ENCODE measurements at places on chromosomes 5 and 9.

DNA sequence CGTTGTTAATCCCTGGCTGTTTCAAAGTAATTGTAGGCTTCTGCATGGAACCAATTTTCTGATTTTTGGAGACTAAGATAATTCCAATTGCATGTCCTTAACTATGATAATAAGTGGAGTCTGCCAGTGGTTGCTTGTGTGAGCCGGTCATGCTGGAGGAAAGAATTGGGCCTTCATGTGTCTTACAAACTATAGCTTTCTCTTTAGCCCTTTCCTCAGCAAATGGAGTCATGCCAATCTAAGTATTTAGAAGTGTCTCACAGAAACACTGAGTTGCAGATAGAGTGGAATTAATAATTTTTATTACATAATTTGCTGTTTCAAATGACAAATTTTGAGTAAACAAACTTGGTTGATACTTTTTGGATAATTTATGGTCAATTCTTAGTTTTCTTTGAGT lies 200.4 kb downstream of the FBXL7 start:
- DNase-seq = no peak

DNA sequence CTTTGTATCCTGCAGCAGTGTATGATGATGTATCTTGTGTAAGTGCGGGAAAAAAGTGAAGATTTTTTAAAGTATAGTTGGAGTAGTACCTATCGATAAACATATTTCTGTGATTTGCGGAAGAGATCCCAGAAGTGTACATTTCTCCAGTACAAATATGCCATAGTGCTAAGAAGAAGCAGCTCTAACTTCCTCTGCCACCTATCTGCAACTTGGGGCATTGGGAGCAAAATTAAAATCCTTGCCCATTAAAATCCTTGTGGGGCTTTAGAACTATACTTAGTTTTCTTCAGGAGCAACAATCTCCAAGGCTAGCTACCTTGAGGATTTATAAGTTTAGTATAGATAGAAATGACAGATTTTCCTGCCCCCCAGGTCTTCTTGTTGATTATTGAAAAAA lies 123.7 kb downstream of the VCAN start:
- no peak for DNase-seq

GRCh38 chr5:174935854-174936474 lies 211.6 kb downstream of the MSX2 start:
- no peak for DNase-seq

- no peak for DNase-seq
Observed at GRCh38 chr5:30871196-30871595, 322.3 kb upstream of the CDH6 start.

GRCh38 chr5:132050661-132051552 lies 9.5 kb upstream of the IL3 start:
- DNase-seq = no peak

- no peak for DNase-seq
Observed at GRCh38 chr5:78116167-78116566, 178.3 kb downstream of the AP3B1 start.

DNA sequence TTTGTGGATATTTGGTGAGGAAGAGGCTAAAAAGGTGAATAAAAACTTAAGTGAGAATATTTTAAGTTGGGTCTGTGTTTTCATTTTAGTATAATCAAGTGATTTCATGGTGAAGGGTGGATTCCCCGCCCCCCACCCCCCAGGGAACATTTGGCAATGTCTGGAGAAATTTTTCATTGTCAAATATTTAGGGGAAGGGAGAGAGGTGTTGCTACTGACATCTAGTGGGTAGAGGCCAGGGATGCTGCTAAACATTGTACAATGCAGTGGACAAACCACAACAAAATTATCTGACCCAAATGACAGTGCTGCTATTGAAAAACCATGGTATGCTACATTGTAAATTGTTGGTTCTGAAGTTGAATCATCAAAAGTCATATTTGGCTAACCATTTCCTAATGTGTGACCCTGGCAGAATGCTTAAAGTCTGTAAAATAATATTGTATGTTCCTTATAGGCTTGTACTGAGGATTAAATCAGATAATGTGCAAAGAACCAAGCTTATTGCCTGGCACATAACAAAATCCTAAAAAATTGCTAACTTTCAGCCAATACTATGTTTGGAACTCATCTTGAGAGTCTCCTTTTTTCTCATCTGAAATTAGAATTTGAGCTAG lies 5.6 kb downstream of the C5orf24 start:
- DNase-seq = no peak

GRCh38 chr5:143671674-143672569 lies 140.0 kb upstream of the HMHB1 start:
- DNase-seq = no peak

GRCh38 chr9:3386753-3387152 lies 139.0 kb downstream of the RFX3 start:
- DNase-seq = no peak

DNA sequence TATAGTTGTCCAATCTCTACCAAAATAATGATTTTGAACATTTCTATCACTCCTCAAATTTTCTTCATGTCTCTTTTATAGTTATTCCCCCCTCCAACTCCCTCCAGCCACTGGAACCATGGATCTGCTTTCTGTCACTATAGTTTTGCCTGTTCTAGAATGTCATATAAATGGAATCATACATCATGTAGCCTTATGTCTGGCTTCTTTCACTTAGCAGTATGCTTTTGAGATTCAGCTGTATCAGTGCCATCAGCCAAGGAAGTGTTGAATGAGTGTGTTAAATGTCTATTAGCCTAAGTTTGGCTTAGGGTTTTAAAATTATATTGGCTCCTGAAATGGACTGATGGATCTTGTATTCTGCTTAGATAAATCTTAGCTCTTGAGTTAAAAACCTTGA lies 36.0 kb downstream of the UBE2D2 start:
- DNase-seq = no peak

GRCh38 chr9:96486386-96487028 lies 36.5 kb downstream of the HABP4 start:
- DNase-seq = no peak

- peak; percentile 86 for DNase-seq
Observed at GRCh38 chr9:124267271-124267807, 9.6 kb downstream of the NEK6 start.

DNA sequence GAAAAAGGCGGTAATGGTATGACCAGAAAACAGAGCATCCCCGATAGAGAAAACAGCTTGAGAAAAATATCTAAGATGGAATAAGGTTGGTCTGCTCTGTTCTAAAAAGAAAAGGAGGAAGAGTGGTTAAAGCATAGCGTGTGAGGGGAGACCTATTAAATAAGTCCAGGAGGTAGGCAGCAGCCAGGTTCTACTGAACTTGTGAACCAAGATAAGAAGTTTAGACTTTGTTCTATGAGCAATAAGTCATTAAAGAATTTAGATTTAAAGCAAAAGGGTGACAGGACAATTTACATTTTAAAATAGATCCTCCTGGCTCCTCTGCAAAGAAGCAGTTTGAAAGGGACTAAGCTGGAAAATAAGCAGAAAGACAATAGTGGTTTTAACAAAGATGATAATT lies 81.3 kb upstream of the COX7C start:
- no peak for DNase-seq
